Endothelial cell (in vitro differentiated cells): ENCODE measurements at places on chromosomes 5 and 9. TPM values are rescaled to one million over a fixed set of nuclear protein-coding genes. Genes with fewer than 3 reads are reported as not detected.

TMEM232 gene
- 3.1 TPM for total RNA-seq

ABCA2 gene
- total RNA-seq: 2.1 TPM

DMRT3 gene
- not detected for total RNA-seq

KIAA0825 gene
- 2.0 TPM for total RNA-seq

SAXO1 gene
- total RNA-seq: not detected

PAEP gene
- total RNA-seq: not detected

LEAP2 gene
- total RNA-seq: 0.82 TPM

PCDHA9 gene
- total RNA-seq: 1.7 TPM

ANKRD34B gene
- 0.62 TPM for total RNA-seq

ADGRV1 gene
- total RNA-seq: 23.1 TPM

TRAF1 gene
- total RNA-seq: 1.4 TPM

CTSV gene
- 20.4 TPM for total RNA-seq
